ENCODE measurements at places on chromosomes 1 and 21.

GRCh38 chr1:57192222-57192621 lies 226.4 kb upstream of the C8B start:
- DNase-seq: no peak

DNA sequence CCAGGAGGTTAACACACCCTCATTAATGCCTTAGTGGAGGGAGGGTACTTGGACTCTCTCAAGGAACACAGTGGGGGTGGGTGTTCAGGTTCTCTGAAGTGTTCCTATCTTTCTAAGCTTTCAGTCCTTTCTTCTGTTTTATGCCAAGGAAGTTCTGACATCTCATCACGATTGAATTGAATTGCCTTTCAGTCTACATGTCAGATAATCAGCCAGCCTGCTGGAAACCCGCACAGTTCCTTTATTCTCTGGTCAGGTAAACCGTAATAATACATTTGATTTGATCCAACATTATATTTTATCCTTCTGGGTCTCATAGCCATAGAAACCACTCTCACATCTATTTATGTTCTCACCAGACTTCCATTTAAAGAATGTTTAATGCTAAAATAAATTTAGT lies 339.0 kb downstream of the RWDD3 start:
- no peak for DNase-seq

DNA sequence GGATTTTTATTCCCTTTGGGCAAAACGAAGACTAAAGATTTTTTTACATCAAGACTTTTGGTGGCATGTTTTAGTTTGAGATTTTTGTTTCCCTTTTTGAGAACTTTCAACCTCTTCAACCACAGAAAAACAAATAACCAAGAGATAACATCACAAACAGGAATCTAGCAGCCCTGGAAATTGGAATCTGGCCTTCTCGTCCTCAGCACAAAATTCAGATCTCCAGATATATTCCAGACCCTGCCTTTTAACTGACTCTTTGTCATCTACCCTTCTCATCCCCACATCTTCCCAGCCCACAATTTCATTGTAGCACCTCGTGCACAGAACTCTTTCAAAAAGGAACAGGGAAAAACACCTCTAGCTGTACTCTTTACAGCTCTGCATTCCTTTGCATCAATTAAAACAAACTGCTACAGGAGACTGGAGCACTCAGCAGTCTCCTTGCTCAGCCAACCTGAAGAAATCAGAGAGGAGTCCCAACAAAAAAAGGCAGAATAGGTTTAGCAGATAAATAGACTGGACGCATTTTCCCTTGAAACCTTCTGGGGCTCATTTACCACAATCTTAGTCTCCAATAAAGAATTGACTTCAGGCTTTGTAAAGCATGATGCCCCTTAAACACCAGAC lies 251.0 kb downstream of the TTLL7 start:
- DNase-seq: no peak

GRCh38 chr1:157115429-157115838 lies 15.8 kb upstream of the ETV3L start:
- no peak for DNase-seq

GRCh38 chr1:204340081-204340889 lies 19.4 kb downstream of the PLEKHA6 start:
- DNase-seq: no peak

DNA sequence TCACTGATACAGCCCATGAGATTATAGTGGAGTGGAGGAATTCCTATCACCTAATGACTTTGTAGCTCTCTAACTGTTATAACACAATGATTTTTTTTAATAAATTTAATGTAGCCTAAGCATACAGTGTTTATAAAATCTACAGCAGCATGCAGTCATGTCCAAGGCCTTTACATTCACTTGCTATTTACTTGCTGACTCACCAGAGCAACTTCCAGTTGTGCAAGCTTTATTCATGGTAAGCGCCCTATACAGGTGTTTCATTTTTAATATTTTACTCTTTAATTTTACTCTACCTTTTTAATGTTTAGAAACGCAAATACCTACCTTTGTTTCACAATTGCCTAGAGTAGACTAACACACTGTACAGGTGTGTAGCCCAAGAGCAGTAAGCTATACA lies 1652.2 kb downstream of the BRINP3 start:
- peak; percentile 29 for DNase-seq

DNA sequence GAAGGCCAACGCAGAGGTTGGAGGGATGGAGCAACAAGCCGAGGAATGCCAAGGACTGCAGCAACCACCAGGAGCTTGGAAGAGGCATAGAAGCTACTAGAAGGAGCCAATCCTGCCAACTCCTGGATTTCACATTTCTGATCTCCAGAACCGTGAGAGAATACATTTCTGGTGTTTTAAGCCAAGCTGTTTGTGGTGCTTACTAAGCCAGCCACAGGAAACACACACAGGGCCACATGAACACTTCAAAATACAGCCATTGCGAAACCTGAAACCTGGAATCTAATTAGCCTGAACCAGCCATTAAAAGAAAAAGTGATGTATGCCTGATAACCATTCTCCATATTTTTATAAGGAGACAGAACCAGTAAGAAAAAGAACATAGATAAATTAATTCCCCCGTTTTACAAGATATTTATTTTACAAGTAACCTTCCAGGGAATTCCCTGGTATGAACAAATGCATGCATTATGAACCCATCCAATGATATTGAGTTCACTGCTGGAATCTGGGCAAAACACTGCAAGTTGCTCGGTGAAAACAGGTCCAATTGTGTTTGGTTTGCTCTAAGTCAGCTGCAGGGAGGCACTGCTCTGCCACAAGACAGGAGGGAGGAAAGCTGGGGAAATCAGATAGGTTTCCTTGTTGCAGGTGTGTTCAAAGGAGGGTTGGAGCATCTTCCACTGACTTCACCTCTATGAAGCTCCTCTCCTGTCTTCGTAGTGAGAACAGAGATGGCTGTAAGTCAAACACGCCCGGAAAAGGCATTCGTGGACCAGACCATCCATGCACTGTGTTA lies 70.2 kb downstream of the ETS2 start:
- no peak for DNase-seq

- no peak for DNase-seq
Measured at GRCh38 chr1:237134929-237135328, 92.9 kb downstream of the RYR2 start.

DNA sequence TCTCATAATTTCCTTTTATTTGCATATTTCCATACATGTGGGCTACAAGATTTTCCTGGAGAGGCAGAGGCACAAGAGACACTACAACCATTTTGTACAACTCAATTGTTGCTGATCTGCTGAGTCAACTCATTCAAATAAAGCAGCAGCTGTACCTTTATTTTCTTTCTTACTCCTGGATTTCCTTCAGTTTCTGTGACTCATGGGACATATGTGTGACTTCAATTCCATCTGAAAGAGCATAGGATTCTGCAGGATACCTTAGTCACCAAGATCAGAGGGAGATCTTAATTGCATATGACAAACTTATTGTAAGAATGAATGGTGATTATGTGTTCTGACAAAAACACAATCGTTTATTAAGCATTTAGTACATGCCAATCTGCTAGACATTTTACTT lies 2219.4 kb downstream of the NCAM2 start:
- DNase-seq: no peak

GRCh38 chr1:61268546-61269240 lies 186.3 kb downstream of the NFIA start:
- DNase-seq: no peak

DNA sequence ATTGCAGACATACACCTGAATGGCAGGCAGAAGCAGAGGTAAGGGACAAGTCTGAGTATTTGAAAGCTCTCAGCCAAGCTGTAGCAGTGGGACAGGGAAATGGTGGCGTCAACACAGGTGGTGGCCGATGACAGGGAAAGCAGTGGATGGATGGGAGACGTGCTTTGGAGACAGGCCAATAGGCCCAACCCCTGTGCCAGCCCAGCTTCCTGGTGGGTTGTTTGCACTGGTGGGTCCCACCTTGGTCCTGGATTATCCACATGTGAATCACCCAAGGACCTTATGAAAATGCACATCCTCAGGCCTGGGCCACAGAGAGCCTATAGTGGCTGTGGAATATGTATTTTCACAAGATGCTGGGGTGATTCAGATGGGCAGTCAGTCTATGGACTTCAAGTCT lies 203.7 kb upstream of the VAMP3 start:
- no peak for DNase-seq
